ACHN (cell line): ENCODE measurements at places on chromosomes 2 and 18.

DNA sequence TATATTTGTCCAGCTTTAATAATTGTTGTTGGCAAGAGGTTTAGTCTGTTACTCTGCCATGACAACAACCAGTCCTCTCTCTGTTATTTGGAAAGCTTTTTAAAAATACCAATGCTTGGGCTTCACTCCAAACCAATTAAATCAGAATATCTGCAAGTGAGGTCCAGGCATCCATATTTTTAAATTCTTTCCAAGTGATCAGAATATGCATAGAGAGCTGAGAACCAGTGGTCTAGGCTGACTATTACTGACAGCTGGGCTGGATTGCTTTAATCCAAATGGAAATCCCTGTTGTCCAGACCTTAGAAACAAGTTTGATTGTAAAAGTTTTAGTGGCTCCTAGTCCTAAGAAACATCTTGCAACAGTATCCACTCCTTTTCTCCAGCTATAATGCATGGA is 1059.7 kb upstream of the ACVR2A start:
- no peak for DNase-seq

DNA sequence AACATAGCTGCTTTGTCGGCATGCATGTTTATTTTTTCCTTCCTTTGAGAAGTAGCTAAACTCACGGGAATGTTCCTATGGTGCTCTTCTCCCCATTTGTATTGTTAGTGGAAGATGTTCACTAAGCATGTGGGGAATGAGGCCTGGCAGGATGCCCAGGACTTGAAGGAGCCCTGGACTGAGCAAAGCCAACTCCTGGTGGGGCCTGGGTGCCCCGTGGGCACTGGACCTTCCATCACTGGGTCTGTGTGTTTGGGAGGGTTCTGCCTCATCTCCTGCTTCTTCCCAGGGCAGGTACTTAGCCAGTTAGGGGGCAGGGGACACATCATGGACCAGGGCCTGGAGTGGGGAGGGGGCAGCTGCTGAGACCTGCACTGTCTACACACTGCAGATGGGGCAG is 49.3 kb downstream of the ACAA2 start:
- no peak for DNase-seq

- DNase-seq, result no peak
Observed at GRCh38 chr18:23324056-23324811, 128.9 kb upstream of the RIOK3 start.

- DNase-seq, result peak; percentile 66
Observed at GRCh38 chr18:8747440-8747937, 42.1 kb downstream of the MTCL1 start.

DNA sequence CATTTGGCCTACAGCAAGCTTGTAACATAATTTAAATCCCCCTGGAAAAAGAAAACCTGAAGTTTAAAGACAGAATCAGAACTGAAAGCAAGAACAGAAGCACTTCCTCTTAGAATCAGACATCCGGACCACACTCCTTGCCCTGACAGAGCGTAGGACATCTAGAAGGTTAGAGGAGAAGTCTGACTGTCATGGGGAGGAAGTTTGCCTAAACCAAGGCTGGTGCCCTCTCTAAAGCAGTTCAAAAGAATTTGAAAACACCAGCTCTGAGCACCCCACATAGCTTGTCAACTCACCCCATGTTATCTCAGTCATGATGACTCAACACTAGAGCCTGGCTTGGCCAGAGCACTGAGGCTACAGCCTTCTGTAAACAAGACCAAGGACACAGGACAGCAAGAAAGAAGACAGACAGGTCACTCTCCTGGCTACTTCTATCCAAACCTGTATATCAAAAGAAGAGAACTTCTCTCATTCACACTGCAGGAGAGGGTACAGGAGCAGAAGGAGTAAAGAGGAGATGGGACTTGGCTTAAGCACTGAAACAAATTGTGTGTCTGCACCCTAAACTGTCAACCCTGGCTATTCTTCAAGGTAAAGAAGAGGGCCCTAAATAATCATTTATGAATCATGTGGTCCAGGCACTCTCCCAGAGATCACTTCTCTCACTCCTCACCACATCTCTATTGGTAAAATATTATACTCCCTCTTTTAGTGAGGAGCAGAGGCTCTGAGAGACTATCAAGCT is 198.6 kb downstream of the MEMO1 start:
- no peak for DNase-seq

DNA sequence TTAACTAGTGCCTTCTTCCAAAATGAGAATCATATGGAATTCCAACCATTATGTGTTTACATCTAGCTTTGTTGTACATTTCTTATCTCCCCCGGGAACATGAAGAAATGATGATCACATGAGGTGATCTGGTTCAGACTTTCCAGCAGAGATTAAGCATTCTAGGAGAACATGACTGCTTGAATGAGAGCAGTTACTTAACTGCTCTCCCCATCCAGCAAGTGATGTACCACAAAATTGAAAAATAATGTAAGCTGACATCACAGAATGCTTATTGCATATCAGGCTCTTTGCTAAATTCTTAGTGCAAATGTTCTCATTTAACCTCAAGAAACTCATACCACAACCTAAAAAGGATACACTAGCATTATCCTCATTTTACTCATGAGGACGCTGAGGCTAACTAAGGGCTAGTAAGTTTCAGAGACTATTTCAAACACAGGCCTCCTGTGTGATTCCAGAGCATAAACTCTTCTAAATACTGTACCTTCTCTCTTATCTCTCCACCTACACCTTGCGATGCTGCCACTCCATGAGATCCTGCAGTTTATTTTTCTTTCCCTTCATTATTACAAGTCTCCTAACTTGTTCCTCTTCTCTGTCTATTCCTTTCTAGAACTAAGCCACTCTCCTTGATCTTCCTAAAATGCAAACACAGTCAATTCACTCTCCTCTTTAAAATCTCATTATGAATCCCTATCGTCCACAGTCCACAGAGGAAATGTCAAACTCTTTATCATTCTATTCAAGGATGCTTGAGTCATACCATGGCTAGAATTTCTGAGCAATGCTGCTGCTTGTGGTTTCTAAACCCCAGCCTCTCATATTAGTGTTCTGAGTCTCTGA is 1224.8 kb upstream of the ZEB2 start:
- peak; percentile 59 for DNase-seq
